ENCODE measurements at places on chromosomes 7 and 10.

- DNase-seq = peak; percentile 4
Measured at GRCh38 chr7:149071641-149072437, 18.7 kb downstream of the ZNF786 start.

DNA sequence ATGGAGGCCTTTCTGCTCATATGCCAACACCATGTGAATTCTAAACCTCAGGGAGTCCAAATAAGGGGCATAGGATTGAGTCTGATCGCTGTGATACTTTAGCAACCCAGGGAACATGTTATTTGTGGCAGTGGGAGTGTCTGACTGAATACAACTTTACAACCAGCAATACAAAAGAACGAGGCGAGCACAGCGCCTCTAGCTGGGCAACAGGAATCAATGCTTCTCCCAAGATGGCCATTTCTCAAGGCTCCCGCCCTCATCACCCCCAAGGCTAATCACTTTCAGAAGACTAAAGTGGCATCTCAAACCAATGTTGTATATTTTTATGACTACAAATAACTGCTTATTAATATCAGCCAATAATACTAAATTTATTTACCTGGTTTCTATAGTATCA, 28.1 kb downstream of the YWHAG start:
- DNase-seq = no peak

GRCh38 chr10:126628746-126629145, 41.7 kb downstream of the C10orf90 start:
- no peak for DNase-seq

- no peak for DNase-seq
Measured at GRCh38 chr10:23872290-23872689, 336.6 kb upstream of the KIAA1217 start.

DNA sequence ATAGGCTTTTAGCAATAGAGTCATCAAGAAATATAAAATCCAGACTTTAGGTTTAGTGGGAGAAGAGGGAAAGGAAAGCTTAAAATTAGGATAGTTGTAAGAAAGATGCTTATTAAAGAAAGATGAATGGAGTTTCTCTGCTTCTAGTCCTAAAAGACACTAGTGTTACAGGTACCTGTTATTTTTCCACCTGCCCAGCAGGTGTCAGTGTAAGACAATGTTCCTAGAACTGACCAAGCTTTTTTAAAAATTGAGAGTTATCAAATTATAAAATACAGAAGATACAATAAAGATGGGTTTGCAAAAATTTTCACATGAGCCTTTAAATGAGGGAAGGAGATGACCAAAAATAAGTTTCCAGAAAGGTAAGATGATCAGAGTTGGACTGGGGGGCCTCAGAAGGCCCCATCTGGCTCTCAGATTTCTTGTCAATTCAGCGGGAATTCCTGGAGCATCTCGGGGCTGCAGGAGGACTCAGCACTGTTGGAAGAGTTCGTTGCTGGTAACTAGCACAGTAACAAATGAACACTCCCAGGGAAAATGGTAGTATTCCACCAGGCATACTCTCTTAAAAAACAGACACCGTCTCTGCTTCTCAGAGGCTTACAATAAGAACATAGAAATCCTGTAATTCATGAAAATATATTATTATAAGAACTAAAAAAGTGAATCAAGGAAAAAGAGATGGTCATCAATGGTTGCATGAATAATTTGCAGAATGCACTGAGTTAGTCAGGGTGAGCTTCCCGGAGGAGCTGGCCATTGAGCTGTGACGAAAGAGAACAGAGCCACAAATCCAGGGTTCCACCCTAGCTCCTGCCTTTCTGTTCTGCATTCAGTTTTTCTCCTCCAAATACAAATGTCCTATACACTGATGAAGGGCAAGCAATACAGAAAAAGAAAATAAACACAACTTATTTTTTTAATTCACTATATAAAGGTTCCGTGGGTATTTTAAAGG, 71.8 kb upstream of the PIK3CG start:
- DNase-seq = peak; percentile 2

GRCh38 chr7:25167262-25167843, 42.3 kb upstream of the CYCS start:
- DNase-seq = no peak

GRCh38 chr7:156236181-156236889, 404.2 kb upstream of the RNF32 start:
- DNase-seq = no peak

DNA sequence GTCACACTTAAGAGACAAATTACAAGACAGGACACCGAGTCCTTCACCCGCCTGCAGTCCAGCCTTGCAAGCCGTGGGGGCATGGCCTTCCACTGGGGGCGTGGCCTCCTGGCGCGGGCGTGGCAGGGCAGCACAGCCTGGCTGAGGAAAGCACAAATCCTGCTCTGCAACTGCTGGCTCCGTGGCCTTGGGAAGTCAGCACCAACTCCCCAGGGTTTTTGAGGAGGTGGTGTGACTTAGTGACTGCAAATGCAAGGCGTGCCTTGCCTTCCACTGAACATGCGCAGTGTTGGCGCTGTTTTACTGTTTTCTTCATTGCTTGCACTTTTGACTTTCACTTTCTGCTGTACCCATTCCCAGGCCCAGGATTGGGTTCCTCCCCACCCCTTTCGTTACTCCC, 12.9 kb upstream of the BMS1 start:
- DNase-seq = no peak

DNA sequence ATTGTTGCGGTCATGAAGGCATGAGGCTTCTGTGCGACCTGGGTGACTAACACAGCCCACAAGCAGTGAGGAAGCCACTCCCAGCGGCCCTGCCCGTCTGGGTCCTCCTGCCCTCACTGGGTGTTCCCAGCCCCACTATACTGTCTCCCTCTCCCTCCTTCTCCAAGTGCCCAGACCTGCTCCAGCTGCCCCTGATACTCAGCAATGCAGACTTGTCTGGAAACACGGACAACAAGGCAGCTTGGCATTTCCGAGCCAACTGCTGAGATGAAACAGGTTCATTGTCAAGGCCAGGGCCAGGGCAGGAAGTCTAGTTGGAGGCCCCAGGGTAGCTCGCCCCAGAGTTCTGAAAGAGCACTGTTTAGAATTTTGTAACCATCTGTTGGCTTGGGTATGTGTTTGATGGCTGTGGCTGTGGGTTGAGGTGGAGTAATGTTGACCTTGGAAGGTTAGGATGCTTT, 95.7 kb downstream of the RBM20 start:
- DNase-seq = no peak

- DNase-seq = no peak
Measured at GRCh38 chr10:118370499-118370898, 28.4 kb upstream of the FAM204A start.

DNA sequence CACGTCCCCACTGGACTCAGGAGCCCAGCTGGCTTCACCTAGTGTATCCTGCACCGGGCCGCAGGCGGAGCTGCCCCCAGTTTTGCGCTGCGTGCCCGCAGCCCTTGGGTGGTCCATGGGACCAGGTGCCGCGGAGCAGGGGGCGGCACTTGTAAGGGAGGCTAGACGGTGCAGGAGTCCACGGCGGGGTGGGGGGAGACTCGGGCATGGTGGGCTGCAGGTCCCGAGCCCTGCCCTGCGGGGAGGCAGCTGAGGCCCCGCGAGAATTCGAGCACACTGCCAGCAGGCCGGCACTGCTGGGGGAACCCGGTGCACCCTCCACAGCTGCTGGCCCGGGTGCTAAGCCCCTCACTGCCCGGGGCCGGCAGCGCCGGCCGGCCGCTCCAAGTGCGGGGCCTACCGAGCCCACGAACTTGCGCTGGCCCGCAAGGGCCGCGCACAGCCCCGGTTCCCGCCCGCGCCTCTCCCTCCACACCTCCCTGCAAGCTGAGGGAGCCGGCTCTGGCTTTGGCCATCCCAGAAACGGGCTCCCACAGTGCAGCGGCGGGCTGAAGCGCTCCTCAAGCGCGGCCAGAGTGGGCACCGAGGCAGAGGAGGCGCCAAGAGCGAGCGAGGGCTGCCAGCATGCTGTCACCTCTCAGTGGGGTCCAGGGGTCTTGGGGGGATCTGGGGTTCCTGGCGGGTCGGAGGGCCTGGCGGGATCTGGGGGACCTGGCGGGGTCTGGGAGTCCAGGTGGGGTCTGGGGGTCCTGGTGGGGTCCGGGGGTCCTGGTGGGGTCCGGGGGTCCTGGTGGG, 81.4 kb downstream of the VIPR2 start:
- no peak for DNase-seq

- DNase-seq = no peak
Measured at GRCh38 chr7:33790746-33791145, 114.6 kb upstream of the BMPER start.

GRCh38 chr7:132451161-132451560, 125.1 kb downstream of the PLXNA4 start:
- DNase-seq = no peak

DNA sequence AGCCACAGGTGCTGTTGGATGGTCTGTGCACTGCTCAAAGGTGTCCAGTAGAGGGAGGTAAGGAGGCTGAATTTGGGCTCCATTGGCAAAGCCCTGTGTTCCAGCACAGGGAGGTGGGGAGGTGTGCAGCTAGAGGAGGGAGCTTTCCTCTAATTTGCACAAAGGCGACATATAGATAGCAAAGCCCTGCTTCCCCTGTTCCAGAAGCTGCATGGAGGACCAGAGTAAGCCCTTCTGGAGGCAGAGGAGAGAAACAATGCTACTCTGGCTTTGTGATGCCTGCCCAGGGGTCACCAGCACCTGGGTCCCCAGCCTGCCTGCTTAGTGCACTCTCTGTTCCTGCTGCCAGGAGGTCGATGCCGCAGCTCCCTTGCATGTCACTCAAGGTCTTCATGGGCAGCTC, 3.4 kb upstream of the ARHGAP22 start:
- DNase-seq = no peak

DNA sequence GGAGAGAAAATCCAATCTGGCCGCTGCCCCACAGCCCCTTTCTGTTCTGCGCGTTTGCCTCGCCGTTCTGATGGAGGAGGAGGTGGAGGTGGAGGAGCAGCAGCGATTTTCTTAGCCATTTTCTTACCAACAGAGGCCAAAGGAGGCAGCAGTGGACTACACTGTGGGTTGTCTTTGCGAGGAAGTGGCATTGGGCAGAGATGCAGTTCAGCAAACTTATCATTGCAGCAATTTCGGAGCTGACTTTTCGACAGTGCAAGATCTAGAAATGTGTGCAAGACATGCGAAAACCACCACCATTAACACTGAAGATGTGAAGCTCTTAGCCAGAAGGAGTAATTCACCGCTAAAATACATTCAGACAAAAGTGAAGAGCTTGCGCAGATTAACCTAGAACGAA, 1.9 kb upstream of the ARL4A start:
- DNase-seq = no peak

- DNase-seq = no peak
Measured at GRCh38 chr7:96977445-96977844, 27.9 kb upstream of the DLX6 start.

GRCh38 chr7:127207230-127207629, 45.5 kb downstream of the GRM8 start:
- no peak for DNase-seq

- DNase-seq = peak; percentile 4
Measured at GRCh38 chr10:24882047-24882698, 70.2 kb downstream of the PRTFDC1 start.

GRCh38 chr7:114901771-114902170, 20.1 kb upstream of the MDFIC start:
- DNase-seq = no peak

GRCh38 chr10:7153750-7154149, 257.1 kb downstream of the SFMBT2 start:
- no peak for DNase-seq

DNA sequence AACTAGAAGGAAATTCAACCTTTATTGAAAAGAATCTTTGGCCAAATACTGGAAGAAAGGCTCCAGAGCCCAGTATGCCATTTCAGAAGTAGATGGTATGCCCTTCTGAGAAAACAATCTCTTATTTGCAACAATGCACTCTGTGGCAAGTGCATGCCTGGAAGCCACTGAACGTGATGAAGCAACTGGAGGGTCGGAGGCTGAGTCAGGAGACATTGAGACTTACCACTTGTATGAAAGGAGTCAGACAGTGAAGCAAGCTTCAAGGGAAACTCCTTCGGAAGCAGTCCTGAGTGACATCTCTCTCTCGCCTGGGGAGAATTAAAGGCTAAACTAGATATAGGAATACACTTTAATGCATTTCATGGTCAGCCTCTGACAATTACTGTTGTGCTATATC, 353.7 kb downstream of the NRG3 start:
- DNase-seq = no peak

DNA sequence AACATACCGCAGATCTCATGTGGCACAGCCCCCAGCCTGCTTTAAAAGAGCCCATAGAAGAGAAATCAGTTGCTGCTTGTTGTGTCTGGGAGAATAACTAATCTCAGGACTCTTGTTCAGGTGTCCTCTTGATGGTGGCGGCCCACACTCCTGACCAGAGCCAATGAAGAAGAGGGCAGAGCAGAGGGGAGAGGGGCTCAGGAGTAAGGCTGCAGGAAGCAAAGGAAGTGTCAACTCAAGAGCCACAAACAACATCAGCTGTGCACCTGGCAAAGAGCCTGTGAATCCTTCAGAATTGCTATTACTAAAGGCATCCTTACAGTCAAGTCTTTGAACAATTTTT, 59.8 kb upstream of the PTN start:
- DNase-seq = no peak

DNA sequence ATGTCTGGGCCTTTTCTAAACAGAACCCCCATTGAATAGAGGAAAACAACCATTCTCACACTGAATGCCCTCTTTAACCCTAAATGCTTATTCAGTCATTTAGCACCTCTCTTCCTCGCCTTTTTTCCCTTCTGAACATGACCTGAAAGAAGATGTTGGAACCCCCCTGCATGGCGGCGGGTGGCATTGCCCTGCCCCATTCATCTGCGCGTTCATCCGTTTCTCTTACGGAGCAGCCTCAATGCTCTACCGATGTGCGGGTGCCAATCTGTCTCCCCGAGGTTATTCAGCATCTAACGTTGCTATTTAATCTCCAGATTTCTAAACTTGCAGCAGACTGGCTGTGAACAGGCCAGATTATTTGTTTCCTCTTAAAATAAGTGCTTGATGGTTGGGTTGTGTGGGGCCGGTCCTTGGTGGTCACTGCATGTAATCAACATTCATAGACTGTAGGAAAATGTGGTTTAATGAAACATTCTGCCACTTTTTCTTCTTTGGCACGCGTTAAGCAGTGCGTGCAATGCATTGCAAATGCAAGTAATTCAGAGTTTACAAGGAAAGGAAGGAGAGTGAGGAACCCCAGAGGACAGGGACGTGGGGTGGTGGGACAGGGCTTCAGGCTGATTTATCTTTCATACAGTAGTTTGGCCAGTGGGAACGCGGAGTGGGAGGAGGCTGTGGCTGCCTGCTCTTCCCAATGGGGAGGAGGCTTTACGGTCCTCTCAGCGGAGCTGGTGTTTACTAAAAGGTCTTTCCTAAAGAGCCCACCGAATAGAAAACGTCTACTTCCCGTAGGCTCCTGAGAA, 286.7 kb downstream of the DPP6 start:
- DNase-seq = no peak

GRCh38 chr7:41261080-41261479, 441.8 kb downstream of the INHBA start:
- no peak for DNase-seq

GRCh38 chr10:62853710-62854109, 37.5 kb upstream of the EGR2 start:
- DNase-seq = no peak

GRCh38 chr10:29957236-29957635, 102.2 kb downstream of the JCAD start:
- DNase-seq = no peak

All from activated naive CD8-positive, alpha-beta T cell treated with anti-CD3 and anti-CD28 coated beads, Interleukin-2, amount 50 U/mL, for 16 hours (primary cell).